Kidney glomerular epithelial cell (primary cell): ENCODE measurements at places on chromosomes 16 and 17.

- no peak for DNase-seq
Observed at GRCh38 chr17:50203604-50204345, 2.3 kb upstream of the COL1A1 start.

DNA sequence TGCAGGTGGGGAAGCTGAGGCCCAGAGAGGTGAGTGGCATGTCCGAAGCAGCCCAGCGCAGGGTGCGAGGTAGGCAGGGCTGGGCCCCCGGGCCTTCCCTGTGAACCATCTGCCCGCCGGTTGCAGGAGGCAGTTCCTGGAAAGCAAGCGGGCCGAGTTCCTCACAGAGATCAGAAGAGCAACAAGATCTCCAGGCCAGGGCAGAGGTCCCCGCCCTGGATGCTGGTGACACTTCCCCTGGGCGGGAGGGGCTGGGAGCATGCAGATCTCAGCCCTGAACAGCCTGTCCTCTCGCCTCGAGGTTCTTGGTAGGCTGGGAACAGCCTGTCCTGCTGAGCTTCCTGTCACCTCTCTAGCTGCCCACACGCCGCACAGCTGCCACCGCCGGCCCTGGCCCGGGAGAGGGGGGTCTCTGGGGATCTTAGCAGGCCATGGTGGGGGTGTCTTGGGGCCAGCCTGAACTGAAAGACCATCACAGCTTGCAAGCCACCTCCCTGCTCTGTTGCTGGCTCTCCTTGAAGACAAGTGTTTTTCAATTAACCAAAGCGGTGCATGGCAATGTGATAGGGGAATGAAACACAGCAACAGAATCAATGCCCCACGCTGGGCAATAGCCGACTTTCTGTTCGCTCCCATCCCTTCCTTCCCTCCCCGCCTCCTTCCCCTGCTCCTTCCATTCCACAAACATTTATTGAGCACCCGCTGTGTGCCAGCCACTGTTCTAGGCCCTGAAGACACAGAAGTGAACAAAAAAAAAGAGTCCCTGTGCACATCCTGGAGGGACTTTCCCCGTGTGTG, 31.7 kb downstream of the SOCS1 start:
- no peak for DNase-seq

DNA sequence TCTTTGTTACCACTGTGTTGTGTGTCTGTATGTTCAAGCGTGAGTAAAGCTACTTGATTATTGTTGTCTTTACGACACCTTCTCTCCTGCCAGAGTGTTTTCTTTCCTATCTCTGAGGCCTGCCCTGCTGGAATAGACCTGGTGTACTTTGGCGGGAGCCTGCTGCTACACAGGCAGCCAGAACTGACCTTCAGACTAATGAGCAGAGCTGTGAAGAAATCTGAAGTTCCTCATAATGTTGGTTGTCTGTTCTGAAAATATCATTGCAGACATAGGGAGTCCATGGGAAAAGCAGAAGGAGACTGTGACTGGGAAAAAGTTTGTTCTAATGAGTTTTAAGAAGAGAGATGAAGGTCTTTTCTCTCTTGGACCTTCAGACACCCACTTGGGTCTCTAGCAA, 9.8 kb downstream of the RHOT1 start:
- DNase-seq, result no peak

GRCh38 chr17:79834565-79835469, 4.4 kb downstream of the CBX4 start:
- no peak for DNase-seq
